Thyroid gland (tissue), 4 donors: ENCODE measurements at places on chromosomes 4 and X. TPM values are rescaled to one million over a fixed set of nuclear protein-coding genes. Genes with fewer than 3 reads are reported as not detected.

MTM1 gene
- total RNA-seq = 20.8 TPM

SPANXN3 gene
- total RNA-seq = not detected

MTMR8 gene
- total RNA-seq = 2.9 TPM

GAGE1 gene
- total RNA-seq = not detected

SMC1A gene
- total RNA-seq = 37.0 TPM

CFI gene
- total RNA-seq = 21.2 TPM

NUDT10 gene
- 0.44 TPM for total RNA-seq

SPATA4 gene
- total RNA-seq = 0.40 TPM

FGF5 gene
- not detected for total RNA-seq

NEUROG2 gene
- not detected for total RNA-seq

GPC4 gene
- 14.7 TPM for total RNA-seq

SSX2B gene
- 3.5 TPM for total RNA-seq
